ENCODE measurements at places on chromosomes 13 and 19.
A peak's percentile ranks its signal among the peaks of the same experiment; 100 is the strongest.

DNA sequence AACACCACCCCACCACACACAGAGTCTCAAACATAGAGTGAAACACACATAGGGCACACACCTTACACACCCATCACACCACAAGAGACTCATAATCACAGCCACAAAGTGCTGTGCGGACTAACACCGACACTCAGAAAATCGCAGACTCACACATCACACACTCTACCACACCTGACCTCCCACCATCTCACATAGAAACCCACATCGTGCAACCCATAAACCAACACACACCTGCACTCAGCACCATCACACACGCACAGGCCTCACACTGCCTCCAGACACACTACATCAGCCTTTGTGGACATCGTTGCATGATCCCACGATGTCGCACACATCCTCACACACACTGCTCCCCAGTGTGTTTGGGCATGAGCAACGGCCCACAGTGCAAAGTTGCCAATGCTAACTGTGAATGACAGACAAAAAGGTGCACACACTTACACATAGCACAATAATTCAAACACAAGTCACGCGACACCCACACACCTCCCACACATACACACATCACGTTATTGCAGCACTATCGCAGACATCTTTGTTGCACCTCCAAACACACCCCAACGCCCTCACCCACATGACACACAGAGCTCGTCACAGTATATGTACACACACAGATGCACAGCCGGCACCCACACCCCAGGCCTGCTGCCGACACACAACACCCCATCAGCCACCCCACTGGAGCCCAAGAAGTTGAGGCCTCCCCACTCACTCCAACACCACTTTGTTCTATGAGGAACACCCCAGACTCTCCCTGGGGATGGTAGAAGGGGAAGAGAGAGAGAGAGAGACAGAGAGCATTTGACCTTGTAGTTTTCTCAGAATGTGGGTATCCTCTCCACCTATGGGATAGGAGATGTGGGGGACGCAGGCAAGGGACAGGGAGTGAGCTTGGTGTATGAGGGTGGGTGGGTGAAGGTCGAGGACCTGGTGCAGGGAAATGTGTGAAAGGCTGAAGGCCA is 1.2 kb upstream of the ATP1A3 start:
- no peak for DNase-seq

DNA sequence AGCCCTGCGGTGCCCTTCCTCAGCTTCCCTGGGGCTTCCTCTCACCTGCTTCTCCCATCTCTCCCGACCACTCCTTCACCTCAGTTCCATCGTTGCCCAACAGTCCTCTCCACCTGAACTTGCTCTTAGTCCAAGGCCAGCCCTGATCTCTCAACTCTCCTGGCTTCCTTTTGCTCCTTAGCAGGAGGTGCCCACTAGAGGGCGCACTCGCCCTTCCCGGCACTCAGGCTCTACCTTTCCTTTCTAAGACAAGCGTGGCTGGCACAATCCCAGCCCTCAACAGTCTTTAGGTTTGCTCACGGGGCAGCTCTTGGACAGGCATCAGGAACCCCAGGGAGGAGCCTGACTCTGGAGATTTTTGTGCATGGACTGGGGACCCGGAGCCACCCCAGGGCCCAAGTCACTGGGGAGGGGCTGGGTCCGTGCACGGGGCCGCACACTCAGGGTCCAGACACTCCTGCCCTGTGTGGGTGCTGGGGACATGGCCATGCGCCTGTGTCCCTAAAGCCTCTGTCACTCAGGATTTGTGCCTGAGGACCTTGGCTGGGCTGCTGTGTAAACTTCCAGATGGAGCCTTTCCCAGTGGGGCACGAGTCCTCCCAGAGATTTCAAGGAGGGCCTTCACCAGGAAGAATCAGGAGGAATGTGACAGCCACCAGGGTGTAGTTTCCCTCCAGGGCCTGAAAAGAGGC is 12.1 kb upstream of the CEACAM8 start:
- DNase-seq: peak; percentile 41

- DNase-seq: no peak
Observed at GRCh38 chr19:54011507-54012211, 20.2 kb downstream of the CACNG6 start.

- no peak for DNase-seq
Observed at GRCh38 chr13:71046360-71047079, 820.5 kb downstream of the DACH1 start.

DNA sequence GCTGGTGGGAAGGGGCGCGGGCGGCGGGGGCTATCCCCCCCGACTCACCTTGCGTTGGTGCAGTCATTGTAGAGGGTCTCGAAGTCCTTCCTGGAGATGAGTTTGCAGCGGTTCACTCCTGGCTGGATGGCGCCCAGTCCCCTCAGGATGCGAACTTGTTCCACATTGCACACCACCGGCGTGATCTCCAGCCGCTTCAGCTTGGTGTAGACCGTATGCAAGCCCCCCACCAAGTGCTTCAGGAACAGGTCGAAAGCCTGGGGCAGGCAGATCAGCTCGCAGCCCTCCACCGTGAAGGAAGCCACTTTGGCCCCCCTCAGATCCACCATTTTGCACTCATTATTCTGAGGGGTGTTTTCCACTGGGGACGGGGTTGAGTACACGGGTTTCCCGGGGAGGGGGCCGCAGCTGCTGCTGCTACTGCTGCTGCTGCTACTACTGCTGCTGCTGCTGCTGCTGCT is 1.1 kb downstream of the DACH1 start:
- DNase-seq: no peak

DNA sequence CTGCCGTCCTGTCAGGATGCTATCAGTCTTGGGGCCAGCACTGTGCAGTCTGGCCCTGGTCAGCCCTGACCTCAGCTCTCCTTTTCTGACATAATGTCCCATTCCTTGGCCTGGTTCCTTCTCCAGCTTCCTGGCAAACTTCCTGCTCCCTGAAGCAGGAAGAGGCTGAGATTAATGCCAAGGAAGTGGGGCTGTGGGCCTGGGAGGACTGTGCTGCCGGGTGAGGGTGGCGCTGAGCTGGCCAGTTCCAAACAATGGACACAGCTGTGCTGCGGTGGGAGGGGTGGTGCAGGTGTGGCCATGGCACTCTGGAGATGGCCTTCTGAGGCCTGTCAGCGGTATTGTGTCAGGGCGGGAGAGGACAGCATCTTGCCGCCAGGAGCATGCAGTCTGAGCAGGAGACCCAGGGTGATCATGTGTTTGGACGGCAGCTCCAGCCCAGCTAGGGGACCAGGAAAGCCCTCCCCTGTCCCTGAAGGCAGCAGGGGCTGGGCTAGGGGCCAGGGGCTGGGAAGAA is 30.9 kb downstream of the TUBA3C start:
- DNase-seq: no peak

GRCh38 chr19:46610851-46611770 is 10.0 kb downstream of the CALM3 start:
- no peak for DNase-seq

GRCh38 chr19:40278361-40279035 is 6.6 kb downstream of the AKT2 start:
- DNase-seq: no peak

DNA sequence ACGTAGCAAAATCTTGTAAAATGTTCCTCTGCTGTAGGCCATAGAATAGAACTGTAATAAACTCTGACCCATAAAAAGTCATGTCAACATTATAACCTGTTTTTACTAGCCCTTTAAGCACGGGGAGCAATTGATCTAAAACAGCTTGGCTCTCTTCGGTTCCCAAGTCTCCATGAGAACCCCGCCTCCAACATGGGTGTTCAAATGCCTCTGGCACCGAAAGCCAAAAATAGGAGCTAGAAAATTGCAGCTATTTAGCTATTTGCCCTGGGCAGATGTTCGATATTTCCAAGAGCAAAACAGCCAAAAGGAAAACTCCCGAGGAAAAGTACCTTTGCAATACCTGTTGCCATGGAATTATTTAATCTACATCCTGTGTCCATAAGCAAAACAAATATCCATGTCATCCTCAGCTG is 563.1 kb downstream of the EFNB2 start:
- DNase-seq: no peak

- DNase-seq: no peak
Observed at GRCh38 chr13:43328907-43329306, 305.5 kb downstream of the DNAJC15 start.

GRCh38 chr19:20367811-20368294 is 197.7 kb downstream of the ZNF737 start:
- DNase-seq: no peak

GRCh38 chr19:8095354-8095886 is 42.9 kb downstream of the CCL25 start:
- no peak for DNase-seq

DNA sequence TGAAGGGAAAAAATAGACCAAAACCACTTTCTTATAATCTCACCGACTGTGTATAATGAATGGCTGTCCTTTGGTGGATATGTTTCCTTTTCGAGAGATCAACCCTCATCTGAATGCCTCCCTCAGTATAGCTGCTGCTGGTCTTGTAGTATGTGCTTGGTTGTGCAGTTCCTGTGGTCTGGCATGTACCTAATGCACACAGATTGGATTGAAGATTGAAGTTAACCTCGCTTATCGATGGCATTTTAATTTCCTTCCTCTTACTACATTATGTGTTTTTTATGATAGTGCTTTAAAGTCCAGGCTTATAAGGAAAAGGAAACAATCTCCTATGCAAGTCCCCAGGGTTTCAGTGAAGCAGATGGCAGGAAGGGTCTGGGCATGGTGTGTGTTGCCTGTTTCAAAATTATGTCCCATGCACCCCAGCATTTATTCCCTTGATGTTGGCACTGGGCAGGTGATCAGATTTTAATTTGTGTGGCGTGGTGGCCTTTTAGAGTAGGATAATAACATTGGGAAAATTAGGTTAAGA is 334.1 kb downstream of the SHISA2 start:
- no peak for DNase-seq

GRCh38 chr13:94656766-94657165 is 55.1 kb downstream of the GPR180 start:
- DNase-seq: no peak

DNA sequence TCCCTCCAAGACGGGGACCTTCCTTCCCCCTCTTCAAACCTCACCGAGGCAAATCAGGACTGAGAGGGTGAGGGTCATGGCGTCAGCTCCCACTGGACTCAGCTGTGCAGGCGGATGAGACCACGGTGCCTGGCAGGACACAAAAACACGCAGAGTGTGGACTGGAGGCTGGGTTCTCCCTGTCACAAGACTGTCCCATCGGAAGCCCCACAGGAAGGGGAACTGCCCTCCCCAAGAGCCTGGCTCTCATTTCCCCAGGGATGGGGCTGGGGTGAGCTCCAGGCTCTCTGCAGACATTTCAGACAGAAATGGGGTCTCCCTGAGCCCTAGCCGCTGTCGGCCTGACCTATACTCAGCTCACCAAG is at the start of gene LILRB5:
LILRB5 (minus strand) TSS at position 158 of the 365 bp plus-strand sequence; CDS start at position 78, 80 bp downstream.
- DNase-seq: no peak

DNA sequence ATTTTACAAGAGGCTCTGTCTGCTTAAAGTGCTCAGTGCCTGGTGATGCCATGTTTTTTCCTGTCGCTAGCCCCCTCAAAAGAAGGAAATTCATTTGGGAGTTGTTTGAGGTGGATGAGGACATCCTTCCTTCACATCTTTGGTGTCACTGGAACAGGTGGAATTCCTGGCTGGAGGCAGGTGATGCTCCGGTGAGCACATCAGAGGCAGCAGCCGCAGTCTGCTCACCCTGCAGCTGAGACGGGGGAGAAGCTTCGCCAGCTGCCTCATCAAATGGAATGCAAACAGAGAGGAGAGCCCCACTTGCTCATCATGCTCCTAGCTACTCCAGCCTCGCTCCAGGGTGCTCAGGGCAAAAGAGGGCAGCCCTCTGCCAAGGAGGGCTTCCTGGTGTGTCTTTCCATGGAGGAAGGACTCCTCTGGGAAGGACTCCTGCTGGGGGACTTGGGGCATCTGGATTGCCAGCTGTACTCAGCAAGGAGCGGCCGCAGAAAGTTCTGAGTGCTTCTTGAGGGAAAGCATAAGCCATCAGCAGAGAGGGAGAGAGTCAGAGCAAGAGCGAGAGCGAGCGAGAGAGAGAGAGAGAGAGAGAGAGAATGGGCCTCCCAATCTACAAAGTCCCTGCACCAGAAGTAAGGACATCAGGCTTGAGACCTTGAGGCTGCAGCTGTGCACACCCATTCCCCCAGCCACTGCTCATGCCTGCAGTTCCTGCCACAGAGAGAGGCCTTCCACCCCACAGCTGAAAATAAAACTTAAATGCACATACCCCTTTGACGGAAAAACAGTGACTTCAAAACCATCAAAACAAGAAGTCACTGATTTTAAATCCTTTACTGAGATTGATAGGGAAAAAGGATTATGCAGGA is 74.3 kb upstream of the UBL3 start:
- no peak for DNase-seq

DNA sequence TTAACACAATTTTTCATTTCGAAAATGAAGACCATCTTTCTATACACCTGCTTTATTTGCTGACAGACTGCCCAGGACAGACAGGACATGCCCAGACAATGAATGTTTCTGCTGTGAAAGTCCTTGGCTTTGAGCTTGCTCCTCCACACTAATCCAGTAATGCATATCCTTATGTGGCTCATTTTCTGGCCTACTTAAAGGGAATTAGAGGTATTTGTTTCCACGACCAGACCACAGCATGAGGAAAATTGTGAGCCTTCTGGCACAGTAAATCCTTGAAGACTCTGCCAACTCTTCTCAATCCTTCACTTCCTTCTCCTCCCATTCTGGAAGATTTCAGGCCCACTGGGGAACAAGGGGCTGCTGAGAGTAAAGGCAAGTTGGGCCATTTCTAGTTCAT is 25.7 kb downstream of the CCDC70 start:
- DNase-seq: no peak

DNA sequence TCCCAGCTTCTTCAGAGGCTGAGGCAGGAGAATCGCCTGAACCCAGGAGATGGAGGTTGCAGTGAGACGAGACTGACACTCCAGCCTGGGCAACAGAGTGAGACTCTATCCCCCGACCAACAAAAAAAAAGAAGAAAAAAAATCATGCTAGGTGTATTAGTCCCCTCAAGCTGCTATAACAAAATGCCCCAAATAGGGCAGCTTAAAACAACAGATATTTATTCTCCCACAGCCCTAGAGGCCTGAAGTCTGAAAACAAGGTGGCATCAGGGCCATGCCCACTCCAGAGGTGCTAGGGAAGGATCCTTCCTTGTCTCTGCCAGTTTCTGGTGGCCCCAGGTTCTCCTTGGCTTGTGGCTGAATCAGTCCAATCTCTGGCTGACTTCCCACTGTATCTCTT is 8.6 kb upstream of the EHD2 start:
- no peak for DNase-seq

Data from NK-92 treated with Interleukin-12 subunit alpha and Interleukin-12 subunit beta, amount 100 ng/mL, for 24 hours (cell line).